ENCODE measurements at places on chromosomes 1 and 21.
A peak's percentile ranks its signal among the peaks of the same experiment; 100 is the strongest.

DNA sequence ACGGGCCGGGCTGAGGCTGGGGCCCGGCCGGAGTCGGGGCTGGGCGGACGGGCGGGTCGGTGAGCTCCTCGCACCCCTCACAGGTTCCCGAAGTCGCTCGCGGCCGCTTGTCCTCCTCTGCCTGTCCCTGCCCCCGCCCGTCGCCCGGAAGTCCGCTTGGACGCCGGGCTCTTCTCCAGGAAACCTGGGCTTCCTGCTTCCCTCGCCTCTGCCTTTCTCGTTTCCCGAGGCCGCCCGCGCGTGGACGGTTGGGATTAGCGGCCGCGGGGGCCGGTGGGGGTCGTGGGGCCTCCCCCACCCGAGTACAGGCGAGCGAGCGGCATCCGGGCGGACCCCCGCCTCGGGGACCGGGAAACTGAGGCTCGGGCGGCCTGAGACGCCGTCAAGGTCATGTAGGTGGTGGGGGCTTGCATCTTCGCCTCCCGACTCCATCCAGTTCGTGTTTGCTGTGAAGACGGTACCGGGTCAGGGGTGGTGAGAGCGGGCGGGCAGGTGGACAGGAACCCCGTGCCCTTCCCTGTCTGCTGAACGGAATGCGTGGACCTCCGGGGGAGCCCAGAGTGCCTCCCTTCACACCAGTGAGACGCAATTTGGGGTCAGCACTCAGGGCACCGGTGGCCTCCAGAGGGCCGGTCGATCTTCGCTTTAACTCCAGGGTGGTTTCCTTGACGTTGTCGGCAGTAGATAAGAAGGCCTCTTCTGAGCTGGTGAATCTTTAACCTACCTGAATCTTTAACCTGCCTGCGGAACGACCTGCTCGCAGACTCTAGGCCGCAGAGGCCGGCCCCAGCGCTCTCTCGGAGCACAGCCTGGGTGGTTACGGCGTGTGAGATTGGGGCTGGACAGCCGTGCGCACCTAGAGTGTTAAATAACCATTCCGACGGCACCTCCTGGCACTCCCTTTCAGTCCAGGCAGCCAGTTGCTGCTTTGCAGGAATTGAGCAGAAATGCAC, 686 bp downstream of the ARF1 start:
- DNase-seq, result peak; percentile 79

DNA sequence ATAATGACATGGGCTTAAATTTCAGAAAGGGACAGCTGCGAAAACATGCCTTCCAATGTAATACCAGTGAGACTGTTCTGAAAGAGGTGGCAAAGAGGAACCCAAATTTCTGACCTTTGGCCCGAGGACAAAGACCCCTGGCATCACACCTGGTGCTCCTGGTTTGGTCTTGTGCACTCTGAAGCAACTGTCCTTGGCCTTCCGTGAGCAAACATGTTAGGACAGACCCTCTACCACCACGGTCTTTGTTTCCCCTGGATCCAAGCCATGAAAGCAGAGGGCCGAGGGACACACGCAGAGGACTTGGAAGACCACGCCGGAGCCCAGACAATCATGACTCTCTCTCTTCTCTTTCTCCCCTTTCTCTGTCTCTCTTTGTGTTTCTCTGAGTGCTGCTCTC, 6.0 kb downstream of the REG4 start:
- DNase-seq, result no peak

- DNase-seq, result no peak
Measured at GRCh38 chr1:59900640-59901039, 25.9 kb downstream of the CYP2J2 start.

GRCh38 chr1:172967936-172968335, 82.8 kb downstream of the TNFSF18 start:
- no peak for DNase-seq

GRCh38 chr1:11938722-11939526, 4.4 kb downstream of the PLOD1 start:
- DNase-seq, result no peak

- DNase-seq, result peak; percentile 18
Measured at GRCh38 chr1:20139776-20140612, 871 bp downstream of the PLA2G2F start.

DNA sequence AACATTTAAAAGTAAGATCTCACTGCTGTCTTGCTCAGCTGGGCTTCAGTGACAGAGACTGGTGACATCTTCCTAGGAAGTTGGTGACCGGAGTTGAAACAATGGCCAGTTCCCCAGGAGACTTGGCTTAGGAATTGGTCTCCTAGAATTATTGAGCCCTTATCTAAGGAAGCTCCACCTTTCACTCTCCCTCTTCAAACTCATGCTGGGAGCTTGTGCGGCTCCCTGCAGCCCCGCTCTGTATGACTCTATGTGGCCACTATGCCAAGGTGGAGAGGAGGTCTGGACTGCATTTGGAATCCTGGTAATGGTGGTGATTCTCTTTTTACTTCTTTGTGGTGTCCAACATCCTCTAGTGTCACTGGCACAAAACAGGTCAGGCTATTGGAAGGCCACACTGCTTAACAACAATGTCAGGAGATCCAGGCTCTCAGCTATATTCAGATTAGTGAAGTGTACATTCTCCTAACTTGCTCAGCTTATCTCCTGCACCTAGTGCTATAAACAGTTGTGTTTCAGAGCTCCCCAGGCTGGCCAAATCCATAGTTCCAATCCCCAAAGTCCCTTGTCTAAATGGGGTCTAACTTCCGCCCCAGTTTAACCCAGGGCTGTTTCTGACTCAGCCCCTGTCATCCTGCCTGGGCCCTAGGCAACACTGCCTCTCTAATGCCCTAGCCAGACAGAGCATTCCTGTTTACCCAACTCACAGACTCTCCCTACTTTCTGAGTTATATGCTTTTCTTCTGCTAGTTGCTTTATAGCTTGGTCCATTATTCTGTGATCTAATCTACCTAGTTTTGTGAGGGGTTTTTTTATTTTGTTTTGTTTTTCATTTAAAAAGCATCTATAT, 18.3 kb downstream of the ATP2B4 start:
- DNase-seq, result no peak

GRCh38 chr1:113940365-113941244, 11.5 kb downstream of the HIPK1 start:
- no peak for DNase-seq

DNA sequence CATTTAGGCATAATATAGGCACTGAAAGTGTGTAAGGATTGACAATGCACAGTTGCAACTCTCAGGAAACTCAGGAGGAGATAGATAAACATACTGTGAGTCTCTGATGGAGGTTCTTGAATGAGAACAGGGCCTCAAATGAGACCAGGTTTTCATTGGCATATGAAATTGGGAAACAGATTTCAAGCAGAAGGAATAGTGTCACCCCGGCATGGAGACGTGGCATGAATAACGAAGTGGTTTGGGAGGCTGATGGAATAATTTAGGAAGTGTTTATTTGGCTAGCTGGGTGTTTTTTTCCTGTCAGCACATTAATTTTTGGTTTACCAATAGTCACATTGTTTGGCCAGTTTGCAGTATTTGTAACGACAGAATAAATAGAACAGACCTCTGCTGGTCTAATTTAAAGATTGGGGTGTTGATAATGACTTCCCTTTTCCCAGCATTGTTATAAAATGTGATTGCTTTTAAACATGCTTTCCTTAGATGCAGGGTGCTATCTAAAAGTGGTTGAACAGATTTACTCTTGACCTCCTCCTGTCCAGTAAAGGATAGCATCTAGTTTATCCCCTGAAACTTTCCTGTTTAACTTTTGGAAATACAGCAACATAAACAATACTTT, 132.0 kb downstream of the C1orf21 start:
- DNase-seq, result no peak

DNA sequence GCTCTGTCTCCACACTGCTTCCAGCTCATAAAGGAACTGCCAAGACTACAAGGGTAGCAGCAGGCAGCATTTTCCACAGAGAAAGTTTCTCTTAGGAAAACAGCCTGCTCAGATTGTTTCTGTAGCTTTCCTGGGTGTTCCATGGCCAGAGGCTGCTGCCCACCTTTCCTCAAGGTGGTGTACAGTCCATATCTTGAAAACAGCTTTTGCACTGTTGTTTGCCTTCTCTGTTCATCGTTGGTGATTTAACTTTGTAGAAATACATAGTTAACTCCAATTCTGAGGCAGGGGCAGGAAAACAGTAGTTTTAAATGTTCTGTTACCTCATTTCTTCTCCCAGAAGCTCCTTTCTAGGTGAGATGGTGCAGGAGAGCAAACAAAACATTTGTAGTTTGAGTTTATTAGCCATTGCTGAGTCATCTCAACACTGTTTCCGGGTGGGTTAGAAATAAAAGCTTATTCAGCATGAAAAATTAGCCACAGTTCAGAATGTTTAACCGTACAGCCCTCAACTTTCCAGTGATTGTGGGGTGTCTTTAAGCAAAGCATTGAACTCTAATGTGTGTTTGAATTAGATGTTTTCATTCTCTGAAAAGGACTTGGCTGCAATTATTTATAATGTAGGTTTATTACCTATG, 41.7 kb downstream of the DIP2A start:
- no peak for DNase-seq

GRCh38 chr1:248906753-248907661, 972 bp downstream of the PGBD2 start:
- no peak for DNase-seq

GRCh38 chr1:151166505-151166956, 587 bp downstream of the SCNM1 start:
- no peak for DNase-seq

- no peak for DNase-seq
Measured at GRCh38 chr1:198837278-198838021, 198.6 kb downstream of the PTPRC start.

DNA sequence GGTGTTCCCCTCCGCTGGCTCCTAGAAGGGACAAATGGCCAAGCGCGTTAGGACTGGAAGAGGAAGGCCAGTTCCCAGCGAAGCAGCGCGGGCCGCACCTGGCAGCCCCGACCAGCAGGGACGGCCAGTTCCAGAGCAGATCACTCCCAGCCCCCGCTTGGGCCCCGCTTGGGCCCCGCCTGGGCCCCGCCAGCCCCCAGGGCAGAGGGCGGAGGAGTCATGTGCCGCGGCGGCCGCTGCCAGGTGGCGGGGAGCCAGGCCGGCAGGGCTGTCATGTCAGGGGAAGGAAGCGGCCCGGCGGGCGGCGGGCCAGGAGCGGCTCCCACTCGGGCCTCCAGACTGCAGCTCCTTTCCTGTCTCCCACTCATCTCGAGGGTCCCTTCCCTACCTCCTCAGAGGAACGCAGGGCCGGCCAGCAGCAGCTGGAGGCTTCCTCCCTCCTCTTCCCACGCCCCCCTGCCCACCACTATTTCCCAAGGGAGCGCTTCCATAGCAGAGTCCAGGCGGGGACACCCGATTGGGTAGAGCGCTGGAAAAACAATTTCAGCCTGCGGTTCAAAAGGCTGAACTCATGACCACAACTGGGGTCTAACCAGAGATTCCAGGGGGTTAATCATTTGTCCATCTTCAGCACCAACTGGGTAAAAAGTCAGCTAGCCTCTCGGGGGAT, 16.5 kb downstream of the ZNF697 start:
- peak; percentile 84 for DNase-seq

- no peak for DNase-seq
Measured at GRCh38 chr1:46508757-46509156, 19.1 kb downstream of the DMBX1 start.

GRCh38 chr1:2526824-2527555, 594 bp upstream of the PANK4 start:
- DNase-seq, result no peak

GRCh38 chr1:161185282-161185682, 8.0 kb upstream of the B4GALT3 start:
- peak; percentile 74 for DNase-seq

DNA sequence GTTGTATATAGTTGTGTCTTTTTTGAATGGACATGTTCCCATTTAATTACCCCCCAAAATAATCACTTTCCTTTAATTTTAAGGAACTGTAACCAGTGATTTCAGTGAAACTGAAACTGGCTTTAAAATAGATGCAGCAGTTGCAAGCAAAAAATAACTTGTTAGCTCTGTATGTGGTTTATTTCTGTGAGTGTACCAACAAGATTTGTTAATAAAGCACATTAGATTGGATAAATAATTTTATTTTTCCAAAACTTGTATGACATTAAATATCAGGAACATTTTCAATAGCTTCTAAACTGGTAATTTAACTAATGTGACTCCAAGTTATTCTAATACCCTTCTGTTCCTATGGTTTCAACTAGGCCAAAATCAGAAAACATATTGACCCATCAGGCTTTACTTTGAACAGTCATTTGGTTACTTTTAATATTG, 184.3 kb upstream of the CACYBP start:
- no peak for DNase-seq

GRCh38 chr1:183832459-183832858, 27.5 kb downstream of the RGL1 start:
- DNase-seq, result no peak

DNA sequence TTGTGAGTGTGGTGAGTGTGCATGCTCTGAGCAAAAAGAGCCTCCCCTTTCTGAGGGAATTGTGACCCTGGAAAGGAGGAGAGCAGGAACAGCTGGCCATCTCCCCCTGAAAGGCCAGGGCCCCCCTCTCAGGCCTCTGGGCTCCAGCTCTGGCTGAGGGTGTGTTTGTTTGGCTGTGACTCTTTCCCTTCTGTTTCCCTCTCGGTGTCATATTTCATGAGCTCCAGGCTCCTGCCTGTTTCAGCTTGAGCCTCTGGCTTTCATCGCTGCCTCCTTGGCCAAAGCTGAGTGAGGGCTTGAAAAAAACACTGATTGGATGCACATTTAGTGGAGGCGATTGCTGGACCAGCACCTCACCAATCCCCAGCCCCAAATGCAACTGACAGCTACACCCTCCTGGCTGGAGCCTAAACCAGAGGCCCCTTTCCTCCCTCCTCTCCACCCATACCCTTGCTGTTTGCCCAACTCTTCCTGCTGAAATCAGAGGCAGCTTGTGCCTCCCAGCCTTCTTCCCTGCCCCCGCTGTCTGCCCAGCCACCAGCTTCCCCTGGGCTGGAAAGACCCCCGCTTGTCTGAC, 64.1 kb downstream of the DDR2 start:
- DNase-seq, result peak; percentile 48

DNA sequence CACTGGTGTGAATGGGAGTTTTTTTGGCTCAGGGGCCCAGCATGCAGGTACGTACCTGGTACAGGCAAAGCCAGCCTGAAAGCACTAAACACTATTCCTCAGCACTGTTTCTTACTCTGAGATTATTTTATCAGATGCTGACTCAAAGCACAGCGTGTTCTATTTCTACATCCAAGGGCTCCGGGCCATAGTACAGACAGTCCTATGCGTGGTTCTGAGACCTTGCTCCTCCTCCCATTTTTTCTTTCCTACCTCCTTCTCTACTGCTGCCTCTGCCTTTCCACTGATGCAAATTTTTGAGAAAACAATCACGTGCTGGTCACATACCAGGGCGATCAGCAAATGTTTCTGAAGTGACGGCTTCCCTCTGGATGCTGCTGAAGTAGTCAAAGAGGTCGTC, 36.3 kb downstream of the PDPN start:
- no peak for DNase-seq

- peak; percentile 12 for DNase-seq
Measured at GRCh38 chr1:25744636-25745425, 55.2 kb upstream of the SELENON start.

DNA sequence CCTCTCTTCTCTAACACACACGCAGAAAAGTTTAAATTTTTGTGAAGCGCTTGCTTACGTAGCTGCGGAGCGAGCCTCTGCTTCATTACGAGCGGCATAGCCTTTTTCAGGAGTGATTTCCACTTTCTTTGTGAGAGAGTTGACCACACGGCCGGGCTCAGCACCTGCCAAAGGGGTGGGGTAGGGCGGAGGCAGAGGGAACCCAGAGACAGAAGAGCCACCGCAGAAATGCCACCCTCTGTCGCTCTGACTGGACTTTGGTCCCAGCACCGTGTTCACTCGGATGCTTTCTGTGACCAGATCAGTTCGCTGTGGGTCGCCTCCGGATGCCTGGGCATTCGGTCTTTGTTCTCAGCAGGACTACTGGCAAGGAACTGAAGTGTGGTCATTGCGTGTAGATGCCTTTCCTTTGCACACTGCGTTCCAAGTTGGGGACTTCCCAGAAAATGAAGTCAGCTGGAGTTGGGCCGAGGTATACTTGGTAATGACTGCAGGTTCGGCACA, 883 bp downstream of the CHODL start:
- DNase-seq, result no peak
